ENCODE measurements at places on chromosomes 5 and 9. TPM values are rescaled to one million over a fixed set of nuclear protein-coding genes. Genes with fewer than 3 reads are reported as not detected.

The CCL27 gene
- 0.44 TPM for total RNA-seq

The PAEP gene
- total RNA-seq = not detected

The GZMA gene
- 18.3 TPM for total RNA-seq

The F2RL1 gene
- total RNA-seq = 2.8 TPM

The C5orf58 gene
- not detected for total RNA-seq

The ZFP2 gene
- 0.61 TPM for total RNA-seq

The PFN3 gene
- total RNA-seq = not detected

The FCN2 gene
- not detected for total RNA-seq

The HRCT1 gene
- not detected for total RNA-seq

The VLDLR gene
- 10.1 TPM for total RNA-seq

The DOCK2 gene
- 168 TPM for total RNA-seq

The EXD3 gene
- 3.4 TPM for total RNA-seq

The SIT1 gene
- 62.0 TPM for total RNA-seq

The PCDHB2 gene
- total RNA-seq = not detected

The DNAJC18 gene
- total RNA-seq = 26.7 TPM

The SNX2 gene
- total RNA-seq = 41.7 TPM

The IRX4 gene
- total RNA-seq = not detected

The LHX3 gene
- not detected for total RNA-seq

The PPP3R2 gene
- not detected for total RNA-seq

The PCDHB12 gene
- total RNA-seq = not detected

The SPINK7 gene
- not detected for total RNA-seq

The LHX6 gene
- total RNA-seq = not detected

The NR6A1 gene
- 2.1 TPM for total RNA-seq

The DMAC1 gene
- total RNA-seq = 57.9 TPM

The HSPB3 gene
- not detected for total RNA-seq

The QRFP gene
- not detected for total RNA-seq

The KCNV2 gene
- not detected for total RNA-seq

The SLC6A7 gene
- not detected for total RNA-seq

The GABRP gene
- not detected for total RNA-seq

The PCDHB4 gene
- not detected for total RNA-seq

The PRR7 gene
- total RNA-seq = 20.1 TPM

The CATSPER3 gene
- 0.17 TPM for total RNA-seq
